ENCODE measurements at places on chromosomes 3 and 15.

- DNase-seq, result no peak
Measured at GRCh38 chr3:27378331-27378730, 9.1 kb upstream of the NEK10 start.

DNA sequence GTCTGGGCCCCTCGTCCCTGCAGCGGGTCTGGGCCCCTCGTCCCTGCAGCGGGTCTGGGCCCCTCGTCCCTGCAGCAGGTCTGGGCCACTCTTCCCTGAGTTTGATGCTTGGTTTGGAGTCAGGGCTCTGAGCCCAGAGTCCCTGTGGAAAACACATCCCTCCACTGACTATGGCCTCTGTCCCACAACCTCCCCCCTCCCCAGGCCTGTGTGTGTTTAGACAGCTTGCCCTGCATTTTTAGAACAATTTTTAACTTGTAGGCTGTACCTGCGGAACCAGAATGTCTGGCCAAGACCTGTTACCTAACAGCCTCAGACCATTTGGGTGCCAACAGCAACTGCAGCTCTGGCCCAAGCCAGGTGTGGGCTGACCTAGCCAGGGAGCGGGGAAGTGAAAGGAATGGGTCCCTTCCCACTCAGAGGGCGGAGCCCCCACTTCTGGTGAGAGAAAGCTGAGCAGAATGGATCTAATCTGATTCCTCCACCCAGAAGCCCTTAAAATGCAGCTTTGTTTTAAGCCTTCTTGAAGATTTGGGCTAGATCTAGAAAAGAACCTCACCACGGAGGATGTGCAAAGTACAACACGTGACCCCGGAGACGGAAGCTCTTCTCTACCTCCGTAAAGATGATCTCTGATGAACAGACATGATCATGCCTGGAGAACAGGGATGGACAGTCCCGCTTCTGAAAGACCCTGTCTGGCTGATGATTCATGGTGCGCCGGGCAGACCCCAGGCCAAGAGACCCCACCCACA is 60.5 kb upstream of the TFRC start:
- no peak for DNase-seq

DNA sequence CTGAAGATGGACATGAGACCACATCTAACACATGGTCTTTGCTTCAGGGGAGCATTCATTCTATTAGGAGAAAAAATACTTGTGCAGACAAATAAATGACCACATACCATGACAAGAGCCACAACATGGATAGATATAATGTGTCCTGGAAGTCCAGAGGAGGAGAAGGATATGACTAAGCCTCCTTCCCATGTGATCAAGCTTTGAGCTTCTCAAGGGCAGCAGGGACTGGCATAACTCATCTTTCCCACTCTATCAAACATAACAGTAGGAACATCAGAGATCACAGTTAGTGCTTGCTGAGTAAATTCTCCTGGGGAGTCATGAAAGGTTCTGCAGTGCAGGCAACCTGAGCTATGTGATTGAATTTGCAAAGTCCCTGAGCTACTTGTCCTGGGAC is 86.0 kb upstream of the LPP start:
- DNase-seq, result no peak

DNA sequence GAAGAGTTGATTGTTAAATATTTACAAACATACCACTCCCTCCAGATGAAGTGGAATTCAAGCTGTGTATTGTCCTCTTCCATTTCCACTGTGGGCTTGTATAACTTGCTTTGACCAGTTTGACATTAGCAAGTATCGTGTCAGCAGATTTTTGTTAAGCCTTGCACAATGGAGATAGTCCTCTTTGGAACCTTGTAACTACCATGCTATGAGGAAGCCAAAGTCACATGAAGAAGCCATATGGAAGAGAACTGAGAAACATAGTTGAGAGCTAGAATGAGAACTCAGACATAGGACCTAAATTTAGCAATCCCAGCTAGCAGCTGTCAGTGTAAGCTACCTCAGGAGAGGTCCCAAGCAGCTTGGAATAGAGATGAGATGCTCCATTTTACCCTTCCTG is 889.2 kb downstream of the PDCD6IP start:
- no peak for DNase-seq

GRCh38 chr15:45231132-45231531 is 20.9 kb upstream of the SLC28A2 start:
- DNase-seq, result no peak

DNA sequence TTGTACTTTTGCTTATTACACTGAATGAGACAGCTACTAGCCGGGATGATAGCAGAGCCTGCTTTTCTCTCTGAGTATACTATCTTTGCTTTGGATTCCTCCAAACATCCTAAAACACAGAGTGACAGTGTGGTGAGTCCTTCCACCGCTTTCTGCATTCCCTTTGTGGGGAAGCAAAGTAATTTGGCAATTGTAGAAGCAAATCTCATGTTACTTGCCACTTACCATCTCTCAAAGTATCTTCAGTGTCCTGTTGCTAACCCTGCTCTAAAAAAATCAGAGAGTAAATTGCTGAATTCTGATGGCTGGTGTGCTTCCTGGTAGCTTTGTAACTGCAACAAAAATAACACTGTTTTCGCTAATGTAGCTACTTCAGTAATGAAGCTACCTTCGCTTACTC is 92.4 kb upstream of the LRRFIP2 start:
- DNase-seq, result no peak
